Esophagus mucosa (tissue), 1 donor: ENCODE measurements at places on chromosomes 4 and X. TPM values are rescaled to one million over a fixed set of nuclear protein-coding genes. Genes with fewer than 3 reads are reported as not detected.

Gene BEND2
- not detected for total RNA-seq

Gene ARX
- not detected for total RNA-seq

Gene DRP2
- total RNA-seq, result 0.04 TPM

Gene ZIC3
- not detected for total RNA-seq

Gene ZNF711
- 1.6 TPM for total RNA-seq

Gene HSFX2
- total RNA-seq, result not detected

Gene ZNF141
- 7.8 TPM for total RNA-seq

Gene PLXNB3
- total RNA-seq, result 11.2 TPM
